ENCODE measurements at places on chromosomes 16 and 17.

DNA sequence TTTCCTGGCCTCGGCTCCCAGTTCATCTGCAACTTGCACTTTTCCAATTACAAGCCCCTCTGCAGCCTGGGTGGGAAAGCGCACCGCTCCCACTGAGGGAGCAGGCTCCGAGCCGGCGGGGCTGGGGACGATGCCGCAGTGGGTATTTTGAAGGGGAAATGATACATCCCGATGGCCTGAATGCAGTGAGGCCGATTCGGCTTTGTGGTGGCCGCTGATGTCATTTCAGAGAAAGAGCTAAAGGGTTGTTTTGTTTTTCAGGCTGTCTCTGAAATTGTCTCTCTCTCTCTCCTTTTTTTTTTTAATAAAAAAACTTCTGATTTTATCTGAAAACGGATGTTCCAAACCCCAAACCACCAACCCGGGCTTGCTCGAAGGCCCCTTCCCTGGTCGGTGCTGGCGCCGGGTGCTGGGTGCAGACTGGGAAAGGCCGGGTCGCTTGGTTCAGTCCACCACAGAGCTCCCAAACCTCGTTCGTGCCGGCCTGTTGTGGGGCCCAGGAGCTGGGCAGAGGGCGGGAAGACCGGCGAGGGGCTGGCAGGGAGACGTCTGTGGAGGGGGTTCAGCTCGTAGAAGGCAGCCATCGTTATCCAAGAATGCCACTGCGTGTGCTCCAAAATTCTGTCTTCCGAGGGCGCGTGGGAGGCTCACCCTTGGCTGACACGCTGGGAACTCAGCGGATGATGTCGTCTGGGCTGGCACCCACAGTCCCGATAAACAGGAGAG, 102.8 kb downstream of the FOXL1 start:
- no peak for DNase-seq

DNA sequence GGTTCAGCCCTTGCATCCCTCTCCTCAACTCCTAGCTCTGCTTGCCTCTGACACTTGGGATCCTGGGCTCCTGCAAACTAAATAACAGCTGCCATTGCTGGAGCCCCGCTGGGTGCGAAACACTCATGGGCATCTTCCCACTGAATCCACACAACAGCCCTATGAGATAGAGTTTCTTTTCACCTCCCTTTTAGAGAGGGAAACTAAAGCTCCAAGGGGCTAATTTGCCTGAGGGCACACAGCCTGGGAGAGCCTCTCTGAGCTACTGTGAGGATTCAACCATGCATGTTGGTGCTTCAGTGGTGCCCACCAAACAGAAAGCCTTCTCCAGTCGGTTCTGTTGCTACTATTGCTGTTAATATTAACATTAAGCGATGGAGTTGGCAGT, 4.0 kb downstream of the ACBD4 start:
- DNase-seq = no peak

DNA sequence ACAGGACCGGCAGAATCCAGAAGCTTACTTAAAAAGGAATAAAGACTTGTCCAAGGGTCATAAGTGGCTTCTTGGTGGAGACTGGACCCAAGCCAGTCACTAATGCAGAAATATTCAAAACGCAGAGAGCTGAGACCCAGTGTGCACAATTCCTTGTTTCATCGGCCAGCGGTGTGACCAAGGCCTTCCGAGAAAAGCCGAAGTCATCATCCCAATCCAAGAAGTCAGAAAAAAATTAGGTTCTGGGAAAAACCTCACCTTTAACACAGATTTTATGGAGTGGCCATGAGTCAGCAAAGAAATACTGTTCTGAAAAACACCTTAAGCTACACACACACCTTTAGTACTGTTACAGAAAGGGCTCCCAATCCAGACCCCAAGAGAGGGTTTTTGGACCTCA, 1.0 kb upstream of the GCSH start:
- no peak for DNase-seq

DNA sequence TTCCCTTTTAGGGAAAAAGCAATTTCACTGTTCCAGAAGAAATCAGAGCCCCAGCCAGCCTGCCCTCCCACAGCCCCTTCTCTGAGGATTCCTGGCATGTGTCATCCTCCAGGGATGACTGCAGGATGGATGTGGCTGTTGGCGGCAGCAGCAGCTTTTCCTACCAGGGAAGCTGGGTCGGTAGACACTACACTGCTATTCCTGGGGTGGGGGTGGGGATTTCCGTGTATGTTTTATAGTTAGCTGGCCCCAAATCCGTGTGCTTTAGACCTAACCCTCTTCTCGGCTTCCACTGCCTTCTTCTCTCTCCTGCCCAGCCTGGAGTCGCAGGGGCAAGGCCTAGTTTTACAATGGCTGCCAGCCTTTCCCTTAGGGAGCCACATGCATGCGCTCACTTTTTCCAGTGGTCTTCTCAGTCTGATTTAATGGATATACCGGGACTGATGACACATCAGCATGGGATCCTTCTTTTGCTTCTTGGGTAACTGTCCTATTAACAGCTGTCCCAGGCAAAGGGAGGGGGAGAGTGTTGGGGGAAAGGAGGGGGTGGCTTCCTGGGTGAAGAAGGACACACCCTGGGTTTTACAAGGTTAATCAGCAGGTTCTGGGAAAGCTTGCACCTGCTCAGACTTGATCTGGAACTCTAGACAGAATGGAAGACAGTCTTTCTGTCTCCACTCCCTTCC, 2.7 kb upstream of the NFE2L1 start:
- DNase-seq = peak; percentile 27

GRCh38 chr17:42200706-42201457, 6.6 kb upstream of the GHDC start:
- DNase-seq = no peak

- peak; percentile 46 for DNase-seq
Observed at GRCh38 chr17:50458701-50459676, 9.7 kb downstream of the CHAD start.

GRCh38 chr17:80347948-80348351, 67.0 kb upstream of the ENDOV start:
- no peak for DNase-seq

DNA sequence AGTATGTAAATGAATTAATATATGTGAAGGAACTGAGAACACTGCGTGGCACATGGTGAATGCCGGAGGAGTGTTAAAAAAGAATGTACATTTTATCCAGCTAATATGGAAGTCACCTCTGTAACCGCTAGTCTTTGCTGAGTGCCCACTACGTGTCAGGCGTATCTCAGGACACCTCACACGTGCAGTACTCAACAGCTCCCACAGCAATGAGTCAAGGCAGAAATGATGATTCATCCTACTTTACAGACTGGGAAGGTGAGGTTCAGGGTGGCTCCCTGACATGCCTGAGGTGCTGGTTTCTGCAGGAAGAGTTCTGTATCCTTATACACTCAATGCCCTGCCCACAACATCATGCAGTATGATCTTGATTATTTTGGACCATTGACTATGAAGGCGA, 487.0 kb downstream of the HAPSTR1 start:
- DNase-seq = no peak

DNA sequence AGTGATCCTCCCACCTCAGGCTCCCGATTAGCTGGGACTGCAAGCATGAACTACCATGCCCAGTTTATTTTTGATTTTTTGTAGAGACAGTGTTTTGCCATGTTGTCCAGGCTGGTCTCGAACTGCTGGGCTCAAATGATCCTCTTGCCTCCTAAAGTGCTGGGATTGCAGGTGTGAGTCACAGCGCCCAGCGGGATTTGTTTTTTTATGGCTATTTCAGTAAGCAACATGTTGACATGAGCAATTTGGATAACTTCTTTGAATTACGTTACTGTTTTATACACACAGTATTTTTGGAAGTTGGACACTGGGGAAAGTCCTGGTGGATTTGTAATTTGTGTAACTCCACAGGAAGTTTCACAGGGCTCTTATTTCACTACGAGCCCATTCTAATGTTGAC, 18.5 kb upstream of the RHOT1 start:
- peak; percentile 29 for DNase-seq

DNA sequence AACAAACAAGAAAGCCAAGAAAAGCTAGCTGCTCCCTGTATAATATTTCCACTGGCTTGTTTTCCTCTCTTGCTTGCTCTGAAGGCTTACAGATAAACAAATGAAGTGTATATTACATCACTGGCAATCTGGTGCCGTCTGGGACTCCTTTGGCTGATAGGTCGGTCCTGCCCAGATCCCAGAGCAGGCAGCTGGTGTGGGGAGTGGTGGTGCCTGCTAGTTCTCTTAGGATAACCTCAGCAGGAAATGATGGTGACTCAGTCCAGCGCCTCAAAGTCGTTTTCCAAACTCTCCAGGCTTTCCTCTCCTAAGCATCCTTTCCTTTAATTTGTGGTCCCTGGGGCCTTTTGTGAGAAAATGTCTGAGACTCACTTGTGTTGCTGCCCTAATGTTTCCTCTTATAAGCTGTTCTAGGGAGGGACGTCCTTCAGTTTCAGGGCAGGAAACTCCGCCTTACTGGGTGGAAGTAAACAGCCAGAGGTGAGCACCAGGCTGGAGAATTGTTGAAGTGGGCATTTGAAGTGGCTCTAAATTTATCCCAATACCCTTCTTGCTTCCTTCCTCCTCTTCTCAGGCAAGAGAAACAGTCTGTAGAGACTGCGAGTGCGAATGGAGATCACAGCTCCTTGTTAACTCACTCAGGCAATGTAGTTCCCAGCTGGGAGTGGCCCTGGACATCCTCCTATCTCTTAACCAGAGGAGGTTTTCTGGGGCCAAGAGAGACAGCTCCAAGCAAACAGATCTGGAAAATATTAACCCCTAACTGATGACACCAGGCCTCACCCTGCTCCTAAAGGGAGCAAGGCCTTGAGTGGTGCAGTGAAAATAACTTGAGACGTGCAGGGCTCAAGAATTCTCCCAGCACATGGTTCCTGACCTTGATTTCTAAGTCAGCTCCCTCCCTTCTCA, 34.9 kb downstream of the CD300LF start:
- no peak for DNase-seq

GRCh38 chr17:79651761-79652160, 40.9 kb upstream of the RBFOX3 start:
- no peak for DNase-seq

GRCh38 chr16:11163761-11164261, 92.2 kb downstream of the SOCS1 start:
- no peak for DNase-seq

DNA sequence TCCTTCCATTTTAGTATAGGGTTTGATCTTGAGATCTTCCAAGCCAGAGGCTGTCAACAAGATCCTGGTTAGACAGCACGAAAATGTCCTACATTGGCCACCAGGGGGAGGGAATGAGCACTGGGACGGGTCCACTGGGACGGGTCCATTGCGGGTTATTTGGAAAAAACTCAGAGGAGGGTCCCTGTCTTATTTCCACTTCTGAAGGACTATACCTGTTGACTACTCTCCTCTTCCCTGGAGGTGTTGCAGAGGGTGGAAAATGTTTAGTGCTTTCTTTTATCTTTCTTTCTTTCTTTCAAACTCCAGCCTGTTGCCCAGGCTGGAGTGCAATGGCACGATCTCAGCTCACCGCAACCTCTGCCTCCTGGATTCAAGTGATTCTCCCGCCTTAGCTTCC, 2.5 kb downstream of the TTLL6 start:
- peak; percentile 70 for DNase-seq

DNA sequence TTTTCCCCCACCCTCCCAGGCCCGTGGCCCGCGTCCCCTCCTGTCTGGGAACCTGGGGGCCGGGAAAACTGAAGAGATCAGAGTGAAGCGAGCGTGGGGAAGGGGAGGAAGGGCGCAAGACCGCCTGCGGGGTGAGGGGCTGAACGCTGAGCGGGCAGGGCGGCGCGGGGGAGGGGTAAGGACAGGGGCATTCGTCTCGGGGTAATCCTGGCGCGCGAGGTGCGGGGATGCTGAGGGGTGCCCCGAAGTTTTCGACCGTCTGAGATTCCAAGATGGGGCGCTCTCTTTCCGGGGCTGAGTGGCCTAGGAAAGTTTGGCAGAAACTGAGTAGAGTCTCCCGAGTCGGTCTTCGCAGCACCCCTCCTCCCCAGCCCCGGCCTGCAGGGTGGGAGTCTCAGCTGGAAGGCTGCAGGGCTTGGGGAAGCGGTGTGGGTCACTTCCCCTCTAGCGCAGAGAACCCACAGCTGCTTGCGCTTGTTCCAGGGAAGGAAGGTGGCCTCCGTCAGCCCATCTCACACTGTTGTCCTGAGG, 555 bp downstream of the TTYH2 start:
- peak; percentile 67 for DNase-seq

GRCh38 chr16:63921737-63922295, 1200.0 kb downstream of the CDH11 start:
- DNase-seq = no peak

- DNase-seq = peak; percentile 67
Observed at GRCh38 chr17:42167807-42168206, 13.0 kb upstream of the RAB5C start.

GRCh38 chr17:77345260-77345910, 204.6 kb downstream of the SEC14L1 start:
- DNase-seq = no peak

DNA sequence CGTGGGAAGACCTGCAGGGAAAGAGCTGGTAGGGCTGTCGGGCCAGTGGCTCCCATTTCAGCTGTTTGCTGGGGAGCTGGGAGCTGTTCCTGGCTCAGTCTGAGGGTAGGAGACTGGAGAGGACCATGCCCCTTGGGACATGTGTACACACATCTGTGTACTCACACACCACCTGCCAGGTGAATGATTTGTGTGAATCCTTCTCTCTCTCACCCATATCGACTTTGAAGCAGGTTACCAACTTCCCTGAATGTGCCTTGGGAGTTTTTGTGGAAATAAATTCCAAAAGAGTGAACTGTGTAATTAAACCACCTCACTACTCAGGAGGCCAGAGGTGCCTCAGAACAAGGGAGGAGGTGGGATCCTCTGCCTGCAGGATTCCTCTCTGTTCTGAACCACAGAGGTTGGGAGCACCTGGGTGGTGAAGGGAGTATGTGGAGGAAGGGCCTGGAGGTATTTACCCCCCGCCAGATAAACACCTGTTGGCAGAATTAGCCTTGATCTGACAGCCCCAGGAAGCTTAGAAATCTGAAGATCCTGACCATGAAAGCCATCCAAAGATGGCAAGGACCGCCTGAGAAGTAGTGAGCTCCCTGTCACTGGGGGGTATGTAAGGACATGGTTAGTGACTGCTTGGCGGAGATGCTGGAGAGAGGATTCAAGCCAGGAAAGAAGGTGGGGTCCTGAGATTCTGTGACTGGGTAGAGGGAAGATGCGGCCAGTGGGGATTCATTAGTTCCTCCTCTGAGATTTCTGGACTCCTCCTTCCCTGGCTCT, 3.3 kb downstream of the ABCC3 start:
- DNase-seq = no peak

DNA sequence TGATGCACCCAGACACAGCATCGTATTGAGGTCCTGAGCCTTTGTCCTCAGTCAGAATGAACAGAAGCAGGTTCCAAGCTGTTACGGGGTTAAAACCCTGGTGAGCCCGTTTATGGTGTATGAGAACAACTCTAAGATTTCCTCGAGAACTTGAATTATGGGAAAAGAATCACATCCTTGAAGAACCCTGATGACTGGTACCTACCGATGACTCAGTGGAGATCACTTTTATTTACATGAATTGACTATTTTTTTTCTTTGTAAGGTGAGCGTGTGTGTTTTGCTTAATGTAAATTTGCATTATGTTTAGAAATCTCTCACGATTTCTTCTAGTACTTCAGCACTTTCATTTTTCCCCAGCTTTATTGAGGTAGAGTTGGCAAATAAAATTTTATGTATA, 3.3 kb upstream of the KRTAP4-4 start:
- DNase-seq = no peak

Data from suppressor macrophage treated with lipopolysaccharide for 4 hours (primary cell).